ENCODE measurements at places on chromosomes 5 and 9. TPM values are rescaled to one million over a fixed set of nuclear protein-coding genes. Genes with fewer than 3 reads are reported as not detected.

HEMGN gene
- total RNA-seq: 0.22 TPM

- DNase-seq: no peak
Observed at GRCh38 chr5:131983244-131983771, 28.1 kb downstream of the ACSL6 start.

FBN2 gene
- 1.9 TPM for total RNA-seq

AGGF1 gene
- 43.7 TPM for total RNA-seq

DNA sequence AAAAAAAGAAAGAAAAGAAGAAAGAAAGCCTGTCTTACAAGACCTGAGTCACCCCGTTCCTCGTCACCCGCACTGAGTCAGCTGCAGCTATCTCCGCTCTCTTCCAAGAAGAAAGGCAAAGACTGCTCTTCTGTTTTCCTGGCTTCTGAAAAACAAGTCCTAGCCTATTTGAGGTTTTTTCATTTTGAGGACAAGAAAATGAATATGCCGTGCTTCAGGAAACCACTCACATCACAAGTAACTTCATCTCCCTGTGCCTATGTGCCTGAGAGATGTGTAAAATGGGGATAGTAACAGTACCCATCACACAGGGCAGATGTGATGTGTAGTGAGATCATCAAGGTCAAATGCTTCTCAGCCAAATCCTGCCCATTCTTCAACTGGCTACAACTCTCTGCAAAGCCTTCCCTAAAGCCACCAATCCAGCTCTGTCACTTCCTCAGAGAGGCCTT lies 78.4 kb downstream of the GLDC start:
- DNase-seq: no peak

GRCh38 chr9:99146574-99146973 lies 41.7 kb downstream of the TGFBR1 start:
- DNase-seq: no peak

PCDHB2 gene
- total RNA-seq: 3.1 TPM

- no peak for DNase-seq
Observed at GRCh38 chr9:134666831-134667230, 25.2 kb downstream of the COL5A1 start.

DNA sequence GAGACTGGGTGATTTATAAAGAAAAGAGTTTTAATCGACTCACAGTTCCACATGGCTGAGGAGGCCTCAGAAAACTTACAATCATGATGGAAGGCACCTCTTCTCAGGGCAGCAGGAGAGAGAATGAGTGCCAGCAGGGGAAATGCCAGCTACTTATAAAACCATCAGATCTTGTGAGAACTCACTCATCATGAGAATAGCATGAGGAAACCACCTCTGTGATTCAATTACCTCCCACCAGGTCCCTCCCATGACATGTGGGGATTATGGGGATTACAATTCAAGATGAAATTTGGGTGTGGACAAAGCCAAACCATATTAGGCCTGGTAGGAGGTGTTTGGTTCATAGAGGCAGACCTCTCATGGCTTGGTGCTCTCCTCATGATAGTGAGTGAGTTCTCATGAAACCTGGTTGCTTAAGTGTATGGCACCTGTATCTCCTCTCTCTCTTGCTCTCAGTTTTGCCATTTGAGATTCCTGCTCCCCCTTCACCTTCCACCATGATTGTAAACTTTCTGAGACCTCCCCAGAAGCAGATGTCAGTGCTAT lies 39.8 kb downstream of the GAPT start:
- DNase-seq: no peak

IFNA2 gene
- not detected for total RNA-seq

DNA sequence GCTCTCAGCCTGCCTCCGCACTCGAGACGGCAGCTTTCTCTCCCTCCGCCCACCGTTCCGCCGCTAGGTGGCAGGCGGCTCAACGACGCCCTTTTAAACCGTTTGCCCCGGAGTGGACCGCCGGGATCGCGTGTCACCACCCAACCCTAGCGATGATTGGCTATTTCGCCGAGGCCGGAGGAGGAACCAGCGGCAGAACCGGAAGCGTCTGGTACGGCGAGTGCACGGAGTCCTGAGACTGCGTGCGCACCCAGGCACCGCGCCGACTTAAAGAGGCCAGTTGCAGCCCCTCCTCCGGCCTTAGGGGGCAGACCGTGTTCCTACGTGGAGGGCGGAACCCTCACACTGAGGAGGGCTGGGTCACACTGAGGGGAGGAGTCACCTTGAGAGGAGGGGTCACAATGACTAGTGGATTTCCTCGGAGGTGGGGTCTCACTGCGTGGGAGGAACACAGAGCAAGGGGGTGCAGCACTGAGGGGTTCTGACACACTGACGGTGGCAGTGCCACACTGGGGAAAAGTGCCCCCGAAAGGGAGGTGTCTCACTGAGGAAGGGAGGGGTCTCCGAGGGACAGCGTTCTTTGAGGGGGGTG lies 980 bp upstream of the TESK1 start:
- peak; percentile 100 for DNase-seq

DNA sequence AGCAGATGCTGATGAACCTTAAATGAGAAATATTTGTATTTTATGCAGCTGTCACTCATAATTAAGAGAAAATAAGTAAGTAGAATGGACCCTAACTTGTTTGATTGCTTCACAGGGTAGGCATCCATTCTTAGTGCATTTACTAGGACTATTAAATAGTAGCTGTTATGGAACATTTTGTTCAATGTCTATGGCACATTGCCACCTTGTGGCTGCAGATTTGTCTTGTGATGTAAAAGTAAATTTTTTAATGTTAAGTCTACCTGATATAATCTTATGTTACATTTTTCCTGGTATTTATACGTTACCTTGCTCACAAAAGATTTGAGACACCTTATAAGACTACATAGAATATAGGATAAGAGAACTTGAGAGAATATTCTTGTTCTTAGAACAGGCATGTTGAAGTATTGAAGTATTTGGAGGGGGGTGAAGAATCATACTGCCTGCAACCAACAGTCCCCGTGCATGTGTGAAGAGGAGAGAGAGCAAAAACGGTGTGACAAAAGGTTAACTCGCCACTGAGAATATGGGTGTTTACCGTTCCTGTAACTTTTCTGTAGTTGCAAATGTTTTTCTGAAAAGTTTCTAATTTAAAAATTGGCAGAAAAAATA lies 161.1 kb downstream of the MAST4 start:
- DNase-seq: peak; percentile 62

CCDC180 gene
- 10.2 TPM for total RNA-seq

MOB3B gene
- total RNA-seq: 17.3 TPM

GRCh38 chr5:16510098-16510497 lies 44.5 kb upstream of the ZNF622 start:
- no peak for DNase-seq

ST8SIA4 gene
- total RNA-seq: 5.0 TPM

KIF24 gene
- 5.7 TPM for total RNA-seq

DNA sequence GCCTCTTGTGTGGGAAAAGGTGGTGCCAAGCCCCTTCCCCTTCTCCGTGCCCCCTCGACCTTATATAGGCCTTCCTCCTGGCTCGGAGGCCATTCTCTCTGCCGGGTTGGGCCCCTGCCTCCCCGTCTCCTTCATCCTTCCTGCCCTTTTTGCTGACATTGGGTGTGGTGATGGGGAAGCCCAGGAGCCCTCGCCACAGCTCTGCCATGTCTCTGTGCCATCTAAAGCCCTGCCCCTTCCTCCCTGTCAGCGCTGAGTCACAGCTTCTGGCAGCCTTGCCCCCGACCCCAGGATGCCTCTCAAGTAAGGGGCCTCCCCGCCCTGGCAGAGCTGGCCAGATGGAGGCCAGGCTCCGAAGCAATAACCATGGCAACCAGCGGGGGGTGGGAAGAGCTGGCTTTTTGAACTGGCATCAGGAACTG lies 30.4 kb downstream of the JADE2 start:
- DNase-seq: no peak

NPR3 gene
- 26.1 TPM for total RNA-seq

GPX3 gene
- total RNA-seq: 9,846 TPM

DNA sequence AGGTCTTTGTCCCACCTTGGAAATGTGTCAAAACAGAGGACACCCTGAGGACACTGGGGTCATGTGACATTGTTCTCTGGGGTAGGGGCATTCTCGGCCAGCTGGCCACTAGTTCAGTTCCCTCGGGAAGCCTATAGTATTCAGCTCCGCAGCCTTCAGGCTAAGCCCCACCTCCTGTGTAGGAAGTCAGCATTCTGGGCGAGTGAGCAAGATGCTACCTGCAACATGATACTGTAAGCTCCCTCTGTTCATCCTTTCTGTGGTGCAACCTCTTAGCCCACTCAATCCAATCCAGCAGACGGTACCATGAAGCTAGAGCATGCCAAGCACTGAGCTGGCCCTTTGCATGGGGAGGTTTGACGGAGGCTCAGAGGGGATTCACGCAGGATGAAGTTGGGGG lies 5.3 kb downstream of the NTNG2 start:
- DNase-seq: no peak

COL27A1 gene
- 13.9 TPM for total RNA-seq

DNA sequence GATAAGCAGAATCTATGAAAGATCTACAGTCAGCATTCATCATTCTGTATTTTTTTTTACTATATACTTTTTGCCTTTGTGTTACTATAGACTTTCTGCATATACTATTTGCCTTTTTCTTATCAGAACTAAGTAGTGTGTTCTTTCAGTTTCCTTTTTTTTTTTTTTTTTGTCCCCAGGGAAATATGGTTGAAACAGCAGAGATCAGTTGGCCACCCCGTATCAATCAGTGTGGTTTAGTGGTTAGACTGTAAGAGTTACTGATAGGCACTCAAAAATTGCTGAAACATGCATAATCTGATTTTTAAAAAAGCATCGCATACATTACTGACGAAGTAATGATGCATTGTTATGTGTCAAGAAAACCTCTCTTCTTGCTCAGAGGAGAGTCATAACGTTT lies 990.8 kb upstream of the EDIL3 start:
- no peak for DNase-seq

HSDL2 gene
- total RNA-seq: 54.8 TPM

- peak; percentile 52 for DNase-seq
Observed at GRCh38 chr9:136787690-136788400, 3.3 kb upstream of the TMEM141 start.

GRCh38 chr9:30996761-30997160 lies 1387.7 kb upstream of the ACO1 start:
- no peak for DNase-seq

NIPAL4 gene
- 0.33 TPM for total RNA-seq

DNA sequence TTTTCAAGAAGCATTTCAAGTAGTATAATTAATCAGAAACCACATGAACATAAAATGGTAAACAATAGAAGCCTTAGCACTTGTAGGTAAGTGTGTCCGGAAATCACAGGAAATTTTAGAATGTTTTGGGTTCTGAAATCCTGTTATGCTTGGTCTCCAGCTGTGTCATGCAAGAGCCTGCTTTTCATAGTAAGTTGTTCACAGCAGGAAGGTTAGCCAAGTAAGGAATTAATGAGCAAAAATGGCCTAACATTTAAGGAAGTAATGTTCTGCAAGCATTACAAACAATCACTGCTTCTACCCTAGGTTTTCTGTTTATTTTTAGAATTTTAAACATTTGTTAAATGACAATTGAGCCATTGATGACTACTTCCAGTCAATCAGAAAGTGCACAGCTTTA lies 669.5 kb downstream of the SLCO4C1 start:
- no peak for DNase-seq

Data from thyroid gland (tissue), 4 donors.